ENCODE measurements at places on chromosomes 2 and 18. TPM values are rescaled to one million over a fixed set of nuclear protein-coding genes. Genes with fewer than 3 reads are reported as not detected.

DNA sequence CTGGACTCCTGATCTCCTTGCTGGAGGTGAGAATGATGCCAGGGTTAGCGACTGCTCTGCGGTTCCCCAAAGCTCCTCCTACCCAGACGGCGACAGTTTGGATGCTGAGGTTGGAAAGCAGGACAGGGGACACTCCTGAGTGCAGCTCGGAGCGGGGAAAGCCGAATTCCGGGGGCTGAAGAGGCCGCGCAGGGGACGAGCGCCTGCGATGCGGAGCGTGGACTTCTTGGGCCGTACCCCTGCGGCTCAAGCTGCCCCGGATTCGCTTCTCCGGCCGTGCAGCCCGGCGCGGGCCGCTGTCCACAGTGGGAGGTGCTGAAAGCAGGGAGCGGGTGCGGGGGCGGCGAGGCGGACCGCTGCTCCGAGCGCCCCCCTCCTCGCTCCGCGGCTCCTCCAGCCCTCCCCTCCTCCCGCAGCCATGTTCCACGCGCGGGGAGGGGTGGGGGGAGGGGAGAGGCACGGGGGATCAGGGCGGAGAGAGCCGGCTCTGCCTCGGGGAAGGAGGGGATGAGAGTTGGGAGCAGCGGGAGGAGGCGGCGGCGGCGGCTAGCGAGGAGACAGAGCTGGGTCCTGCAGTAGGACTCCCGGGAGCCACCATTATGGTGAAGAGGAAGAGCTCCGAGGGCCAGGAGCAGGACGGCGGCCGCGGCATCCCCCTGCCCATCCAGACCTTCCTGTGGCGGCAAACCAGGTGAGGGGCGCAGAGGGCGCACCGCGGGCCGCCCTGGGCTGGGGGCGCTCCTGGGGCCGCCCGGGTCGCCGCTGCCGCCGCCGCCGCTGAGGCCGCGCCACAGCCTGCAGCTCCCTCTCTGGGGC is at the start of gene UNC80:
Gene UNC80, plus strand, starts transcription at position 359 of the 816 bp plus-strand sequence. Its CDS starts 241 bp downstream, at position 600.
- peak; percentile 88 for DNase-seq

The MOGAT1 gene
- 0.63 TPM for polyA plus RNA-seq

DNA sequence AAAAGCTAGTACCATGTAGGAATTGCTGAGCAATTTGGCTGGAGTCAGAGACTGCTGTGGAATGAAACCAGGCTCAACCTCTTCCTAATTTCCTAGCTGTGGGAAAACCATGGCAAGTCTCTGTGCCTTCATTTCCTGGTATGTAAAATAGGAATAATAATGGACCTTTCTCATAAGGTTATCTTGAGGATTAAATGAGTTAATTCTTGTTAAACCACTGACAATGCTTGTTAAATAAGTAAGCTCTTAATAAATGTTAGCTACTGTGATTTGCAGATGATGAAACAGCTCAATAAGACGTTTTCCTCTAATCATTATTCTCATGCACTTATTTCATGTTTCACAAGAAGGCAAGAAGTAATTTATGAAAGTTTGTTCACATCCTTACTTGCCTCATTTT is 346.7 kb downstream of the RND3 start:
- DNase-seq: no peak

The OR6B2 gene
- polyA plus RNA-seq: not detected

GRCh38 chr2:9252002-9252357 is 45.4 kb downstream of the ASAP2 start:
- no peak for DNase-seq

The RAB6C gene
- polyA plus RNA-seq: not detected

- DNase-seq: no peak
Measured at GRCh38 chr2:239328351-239329191, 72.2 kb downstream of the HDAC4 start.

- DNase-seq: no peak
Measured at GRCh38 chr2:8370258-8370802, 311.5 kb upstream of the ID2 start.

DNA sequence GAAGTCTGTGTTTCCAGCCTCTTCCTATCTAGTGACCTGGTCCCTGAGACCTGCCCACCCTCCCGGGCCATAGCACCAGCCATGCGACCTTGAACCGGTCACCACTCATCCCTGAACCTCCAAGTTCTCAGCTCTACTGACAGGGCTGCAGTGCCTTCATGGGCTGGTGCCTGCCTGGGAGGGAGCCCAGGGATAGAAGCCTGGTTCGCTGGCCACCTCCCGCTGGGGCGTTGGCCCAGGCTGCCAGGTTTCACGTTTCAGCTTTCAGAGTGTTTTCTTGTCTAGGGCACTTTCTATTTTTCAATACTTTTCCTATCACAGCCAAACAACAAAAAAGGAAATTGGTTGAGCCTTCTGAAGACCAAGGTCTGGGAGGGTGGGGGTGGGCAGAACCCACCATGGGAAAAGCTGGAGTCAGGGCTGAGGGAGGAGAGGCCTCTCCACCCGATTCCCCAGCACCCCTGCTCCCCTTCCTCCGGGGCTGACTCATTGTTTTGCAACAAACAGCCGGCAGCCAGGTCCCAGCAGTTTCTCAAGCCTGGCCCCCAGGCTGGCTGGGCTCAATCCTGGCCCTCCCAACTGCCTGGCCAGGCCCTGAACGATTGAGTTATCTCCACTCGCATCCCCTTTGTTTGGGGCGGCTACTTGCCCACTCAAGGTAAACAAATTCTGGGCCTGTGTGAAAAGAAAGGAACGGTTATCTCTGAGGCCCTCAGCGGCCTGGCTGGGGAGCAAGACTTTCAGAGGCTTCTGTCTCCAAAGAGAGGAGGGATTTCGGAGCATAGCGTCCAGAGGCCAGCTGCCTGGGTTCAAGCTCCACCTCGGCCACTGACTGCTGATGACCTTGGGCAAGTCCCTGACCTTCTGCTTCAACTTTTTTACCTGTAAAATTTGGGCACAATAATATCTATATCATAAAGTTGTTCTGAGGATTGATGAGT is 47.5 kb downstream of the ZFP36L2 start:
- peak; percentile 78 for DNase-seq

The USP34 gene
- 81.8 TPM for polyA plus RNA-seq

The DYNAP gene
- polyA plus RNA-seq: 0.13 TPM

DNA sequence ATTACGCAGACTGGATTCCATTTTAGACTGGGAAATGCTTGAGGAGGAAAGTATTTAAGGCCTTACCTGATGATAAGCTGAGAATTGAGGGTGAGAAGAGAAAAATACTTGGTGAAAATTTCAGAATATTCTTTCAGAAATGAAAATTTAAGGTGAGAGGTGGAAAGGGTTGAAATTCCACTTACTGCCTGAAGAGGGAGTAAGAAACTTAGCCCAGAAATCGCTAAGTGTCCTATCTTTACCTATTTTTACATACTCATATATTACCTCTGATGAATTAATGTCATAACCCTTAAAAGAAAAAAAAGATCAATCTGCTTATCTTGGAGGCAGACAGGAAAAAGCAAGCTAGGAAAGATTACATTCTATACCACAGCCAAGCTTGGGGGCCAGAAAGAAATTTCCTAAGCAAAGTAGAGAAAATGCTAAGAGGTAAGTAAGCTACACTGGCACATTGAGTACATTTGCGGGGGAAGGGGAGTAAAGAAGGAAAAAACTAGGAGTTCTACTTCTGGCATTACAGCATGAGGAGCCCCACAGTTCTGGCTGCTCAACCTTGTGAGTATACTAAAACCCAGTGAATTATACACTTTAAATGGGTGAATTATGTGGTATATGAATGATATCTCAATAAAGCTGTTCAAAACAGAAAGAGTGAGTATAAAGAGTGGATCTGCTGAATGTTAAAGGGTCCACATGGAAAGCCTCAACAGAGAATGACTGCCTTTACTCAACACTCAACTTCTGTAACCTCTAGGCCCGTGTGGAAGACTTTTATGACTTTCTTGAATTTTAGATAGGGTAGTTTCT is 33.8 kb downstream of the SMC6 start:
- DNase-seq: peak; percentile 58

GRCh38 chr2:85334928-85335327 is 7.1 kb upstream of the TGOLN2 start:
- no peak for DNase-seq

The ITGB6 gene
- not detected for polyA plus RNA-seq

DNA sequence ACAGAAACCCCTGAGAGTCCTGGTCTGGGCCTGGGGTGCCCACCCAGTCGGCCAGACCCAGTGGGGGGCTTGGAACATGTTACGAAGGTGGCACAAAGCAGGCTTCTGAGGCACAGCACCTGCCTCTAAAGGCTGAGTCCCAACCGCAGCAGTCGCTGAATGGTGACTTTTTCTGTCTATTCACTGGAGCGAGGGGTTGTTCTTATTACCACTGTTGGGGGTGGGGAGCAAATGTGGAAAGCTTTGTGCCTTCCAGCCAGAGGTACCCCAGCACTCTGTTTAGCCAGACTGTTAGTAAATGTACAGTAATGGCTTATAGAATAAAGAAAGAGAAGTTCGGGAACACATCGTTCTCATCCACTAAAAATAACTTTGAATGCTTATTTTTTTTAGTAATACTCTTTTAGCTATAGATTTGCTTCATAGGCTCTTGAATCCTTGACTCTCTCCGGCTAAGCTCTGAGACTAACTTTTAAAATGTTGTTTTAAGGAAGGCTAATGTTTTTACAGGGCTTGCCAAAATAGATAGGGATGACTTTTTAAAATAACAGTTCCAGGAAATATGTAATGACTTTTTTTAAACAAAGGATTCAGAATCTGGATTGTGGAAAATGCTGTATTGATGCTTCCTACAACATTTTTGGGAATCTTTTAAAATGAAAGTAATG is 23.4 kb upstream of the PTPN2 start:
- no peak for DNase-seq

The AGXT gene
- polyA plus RNA-seq: not detected

DNA sequence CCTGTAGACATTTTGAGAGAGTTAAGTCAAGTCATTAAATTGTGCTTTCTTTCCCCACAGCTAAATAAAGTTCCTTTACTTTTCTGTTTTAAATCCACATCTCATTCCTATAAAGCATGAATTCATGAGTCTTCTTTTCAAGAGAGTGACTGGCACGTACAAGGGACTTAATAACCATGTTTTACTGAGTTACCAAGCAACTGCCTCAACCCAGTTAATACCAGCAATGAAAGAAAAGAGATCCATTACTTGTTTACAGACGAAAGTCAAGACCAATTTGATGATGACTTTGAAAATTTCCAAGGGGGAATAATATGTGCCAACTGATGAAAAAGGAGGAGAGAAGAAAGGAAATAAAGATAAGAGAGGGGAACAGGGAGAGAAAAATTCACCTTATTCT is 1082.5 kb upstream of the GYPC start:
- DNase-seq: no peak

- DNase-seq: peak; percentile 42
Measured at GRCh38 chr2:222102575-222103349, 196.0 kb downstream of the PAX3 start.

DNA sequence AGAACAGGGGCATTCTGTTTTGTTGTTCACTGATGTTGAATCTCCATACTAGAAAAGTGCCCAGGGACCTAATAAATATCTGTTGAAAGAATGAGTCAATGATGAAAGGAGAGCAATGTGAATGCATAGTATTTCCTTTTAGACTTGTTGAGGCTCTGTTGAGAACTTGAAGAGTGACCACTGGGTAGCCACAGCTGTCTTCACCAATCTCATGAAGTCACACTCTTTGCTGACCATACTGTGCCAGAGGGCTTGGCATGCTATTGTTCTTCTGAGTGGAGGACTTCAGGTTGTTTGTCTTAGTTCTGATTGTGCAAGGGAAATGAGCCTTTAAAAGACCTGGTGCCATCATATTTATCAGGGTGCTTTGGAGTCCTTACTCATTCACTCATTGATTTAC is 41.6 kb upstream of the NT5C1B start:
- no peak for DNase-seq

DNA sequence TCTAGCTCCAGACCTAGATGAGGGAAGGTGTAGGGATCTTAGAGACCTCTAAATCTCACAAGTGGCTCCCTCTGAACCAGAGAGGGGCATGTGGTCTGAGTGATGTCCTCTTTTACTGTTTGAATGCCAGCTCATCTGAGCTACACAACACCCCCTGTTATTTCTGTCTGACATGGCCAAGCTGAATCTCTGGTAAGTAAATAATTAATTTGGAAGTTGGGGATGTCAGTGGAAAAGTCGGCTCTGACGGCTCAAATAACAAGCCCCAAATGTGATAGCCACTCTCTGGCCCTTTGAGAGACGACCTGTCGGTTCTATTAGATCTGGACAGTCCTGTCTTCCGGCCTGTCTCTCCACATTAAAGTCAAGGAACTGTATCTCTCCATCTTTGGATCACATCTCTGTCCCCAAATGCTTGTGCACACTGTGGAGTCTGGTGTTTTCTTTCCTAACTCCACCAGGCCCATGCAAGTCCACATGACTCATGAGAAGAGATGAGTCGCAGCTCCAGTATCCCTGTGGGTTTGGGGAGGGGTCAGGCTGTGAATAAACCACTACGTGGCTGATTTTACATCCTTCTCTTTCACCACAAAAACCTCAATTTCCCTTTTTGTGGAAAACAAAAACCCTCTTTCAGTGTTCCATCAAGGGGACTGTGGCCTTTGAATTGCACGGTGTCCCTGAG is 52.5 kb downstream of the SETBP1 start:
- DNase-seq: no peak

DNA sequence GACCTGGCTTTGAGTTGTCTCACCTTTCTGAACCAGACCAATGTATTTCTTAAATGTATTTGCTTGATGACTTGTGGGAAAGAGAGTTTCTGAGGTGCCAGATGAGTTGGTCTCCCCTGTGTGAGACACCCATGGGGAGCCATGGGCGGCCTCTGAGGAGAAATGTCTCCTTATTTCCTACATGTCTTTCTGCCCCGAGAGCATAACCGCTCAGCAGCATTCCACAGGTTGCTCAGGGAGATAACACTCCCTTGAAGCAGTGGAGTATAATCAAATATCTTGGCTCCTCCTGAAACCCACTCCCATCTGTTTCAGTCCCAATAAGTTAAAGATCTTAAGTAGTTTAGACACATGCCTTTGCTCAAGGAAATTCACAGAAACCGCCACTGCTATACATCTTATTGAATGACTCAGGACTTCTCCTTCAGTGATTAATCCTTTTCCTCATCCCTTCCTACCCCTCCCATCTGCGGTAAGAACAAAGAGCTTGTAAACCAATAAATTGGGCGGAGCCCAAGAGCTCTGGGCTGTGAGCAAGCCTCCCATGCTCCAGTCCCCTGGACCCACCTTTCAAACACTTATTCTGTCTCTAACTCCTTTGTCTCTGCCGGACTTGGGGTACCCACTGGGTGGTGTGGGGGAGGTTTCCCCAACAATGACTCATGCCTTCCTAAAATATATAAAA is 285.5 kb upstream of the LRRTM4 start:
- DNase-seq: no peak

DNA sequence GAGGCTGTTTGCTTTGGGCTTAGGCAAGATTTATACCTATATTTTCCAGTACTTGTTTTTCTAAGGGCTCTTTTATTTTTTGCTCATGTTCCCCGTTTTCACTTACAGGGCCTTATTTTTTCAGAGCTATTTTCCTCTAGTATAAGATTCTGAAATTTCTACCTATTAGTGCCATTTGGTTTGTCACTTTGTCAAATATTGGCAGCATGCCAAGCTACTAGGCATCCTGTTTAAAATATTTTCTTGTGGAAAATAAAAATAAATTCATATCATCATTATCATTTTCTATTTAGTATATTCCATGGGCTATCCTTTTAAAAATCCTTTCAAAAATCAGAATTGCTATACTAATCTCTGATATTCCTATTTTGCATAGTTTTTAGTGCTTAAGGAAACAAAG is 64.8 kb upstream of the CHST9 start:
- no peak for DNase-seq

The TIMM21 gene
- 76.7 TPM for polyA plus RNA-seq

All from GM23338 (cell line).